ACHN (cell line): ENCODE measurements at places on chromosomes 16 and 17.
A peak's percentile ranks its signal among the peaks of the same experiment; 100 is the strongest.

DNA sequence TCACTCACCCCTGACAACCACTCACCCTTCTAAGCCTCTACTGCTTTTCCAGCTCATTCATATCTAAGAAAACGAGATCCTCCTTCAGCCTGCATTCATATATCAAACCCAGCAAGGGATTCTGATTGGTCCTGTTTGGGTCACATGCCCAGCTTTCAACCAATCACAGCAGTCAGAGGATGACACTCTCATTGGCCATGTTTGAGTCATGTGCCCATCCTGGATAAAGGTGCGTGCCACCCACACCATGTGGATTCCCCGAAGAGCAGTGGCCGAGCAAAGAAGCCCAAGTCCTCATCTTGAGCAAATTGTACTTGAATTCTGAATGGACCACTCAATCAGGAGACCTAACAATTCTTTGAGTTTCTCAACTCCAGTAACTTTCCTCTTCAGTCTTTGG, 45.0 kb downstream of the SCNN1G start:
- DNase-seq = no peak

DNA sequence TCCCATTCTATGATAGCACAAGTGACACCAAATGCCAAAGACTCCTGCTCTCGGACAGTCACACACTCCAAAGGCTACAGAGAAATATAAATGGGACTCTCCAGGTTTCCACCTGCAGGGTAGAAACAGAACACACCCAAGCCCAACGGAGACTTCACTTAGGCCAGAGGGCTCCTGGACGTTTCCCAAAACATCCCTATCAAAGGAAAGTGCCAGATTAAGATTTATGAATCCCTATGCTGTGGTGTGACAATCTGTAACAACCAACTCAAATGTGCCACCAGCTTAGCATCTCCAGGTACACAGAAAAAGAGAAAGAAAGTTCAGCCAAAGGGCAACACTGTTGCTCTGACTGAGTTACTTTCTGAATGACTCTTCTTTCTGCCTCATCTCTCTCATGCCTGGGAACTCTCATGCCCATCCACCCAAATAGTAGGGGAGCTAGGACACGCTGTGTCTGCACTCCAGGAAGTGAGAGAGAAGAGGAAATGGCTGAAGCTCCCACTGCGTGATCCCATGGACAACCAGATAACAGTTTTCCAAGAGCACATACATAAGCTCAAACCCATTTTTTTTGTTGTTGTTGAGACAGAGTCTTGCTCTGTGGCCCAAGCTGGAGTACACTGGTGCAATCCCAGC, 49.7 kb downstream of the SMG6 start:
- no peak for DNase-seq

DNA sequence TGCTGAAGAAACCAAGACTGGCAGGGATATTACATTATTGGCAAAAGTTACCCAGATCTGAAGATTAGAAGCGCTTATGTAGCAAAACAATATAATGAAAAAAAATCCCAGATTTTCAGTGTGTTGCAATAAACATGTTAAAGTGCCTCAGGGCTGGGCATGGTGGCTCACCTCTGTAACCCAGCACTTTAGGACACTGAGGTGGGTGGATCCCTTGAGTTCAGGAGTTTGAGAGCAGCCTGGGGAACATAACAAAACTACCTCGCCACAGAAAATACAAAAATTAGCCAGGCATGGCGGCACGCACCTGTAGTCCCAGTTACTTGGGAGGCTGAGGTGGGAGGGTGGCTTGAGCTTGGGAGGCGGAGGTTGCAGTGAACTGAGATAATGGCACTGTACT, 6.8 kb downstream of the ZNF207 start:
- no peak for DNase-seq

DNA sequence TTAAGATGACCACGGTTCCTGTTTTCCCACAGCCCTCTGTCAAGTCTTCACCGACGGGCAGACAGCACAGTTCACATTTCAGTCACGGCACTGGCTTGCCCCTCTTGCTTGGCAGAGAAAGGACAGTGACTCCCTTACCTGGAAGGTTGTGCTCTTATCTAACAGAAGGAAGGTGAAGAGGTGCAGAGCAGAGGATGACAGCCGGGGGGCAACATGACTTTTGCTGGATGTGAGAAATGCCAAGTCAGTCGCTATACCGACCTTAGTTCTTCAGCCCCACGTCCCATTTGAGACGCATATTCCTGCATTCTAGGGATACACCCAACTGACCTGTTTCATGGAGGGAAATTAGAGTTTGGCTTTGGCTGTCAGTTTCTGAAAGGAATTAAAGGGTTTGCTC, 492.3 kb downstream of the NPIPA7 start:
- DNase-seq = no peak

DNA sequence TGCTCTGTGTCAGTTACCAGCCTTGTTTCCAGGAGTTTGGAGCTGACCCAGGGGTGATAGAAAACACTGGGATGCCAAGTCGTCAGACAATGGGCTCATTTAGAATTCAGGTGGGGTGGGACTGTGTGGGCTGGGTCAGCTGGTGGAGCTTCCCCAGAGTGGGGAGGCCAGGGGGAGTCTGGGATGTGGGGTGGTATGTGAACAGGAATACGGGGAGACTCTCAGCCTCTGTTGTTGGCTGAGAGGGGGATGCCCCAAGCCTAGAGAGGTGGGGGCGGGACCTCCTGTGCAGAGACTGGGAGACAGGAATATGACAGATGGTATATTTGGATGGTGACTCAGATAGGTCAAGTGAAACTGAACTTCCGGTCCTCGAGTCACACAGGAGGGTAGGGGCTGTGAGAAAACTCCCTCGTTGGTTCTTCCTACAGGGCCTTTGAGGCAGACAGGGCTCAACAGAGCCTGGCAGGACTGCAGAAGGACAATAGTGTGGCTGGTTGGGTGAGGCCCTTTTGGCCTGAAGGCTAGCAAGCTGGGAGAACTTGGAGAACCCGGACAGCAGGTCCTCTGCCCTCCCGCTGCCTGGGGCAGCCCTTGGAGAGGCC, 23.7 kb downstream of the CDH1 start:
- peak; percentile 30 for DNase-seq

- no peak for DNase-seq
Measured at GRCh38 chr16:49652456-49653172, 203.3 kb downstream of the ZNF423 start.
